AG10803 (cell line): ENCODE measurements at places on chromosomes 4 and X.

- no peak for DNase-seq
These were observed 2185.1 kb upstream of the TENM3 start for GRCh38 chr4:180057891-180058671.

DNA sequence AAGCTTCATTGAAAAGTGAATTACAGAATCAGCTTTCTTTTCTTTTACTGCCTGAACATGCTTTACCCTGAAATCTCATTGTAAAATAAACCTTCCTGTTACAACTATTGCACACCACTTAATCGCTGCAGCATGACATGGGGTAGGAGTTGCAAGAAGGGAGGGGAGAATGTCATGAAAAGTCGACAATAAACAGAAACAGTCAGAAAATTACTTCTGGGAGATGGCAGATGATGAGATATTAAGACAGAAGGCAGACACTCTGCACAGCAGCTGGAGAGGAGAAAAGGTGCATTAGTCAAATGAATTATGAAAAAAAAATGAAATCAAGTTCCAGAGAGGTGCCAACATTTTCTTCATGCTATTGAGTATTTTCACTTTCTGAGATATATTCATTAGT, 287.7 kb downstream of the PCDH7 start:
- DNase-seq: no peak

GRCh38 chrX:83819304-83819703, 41.6 kb upstream of the CYLC1 start:
- no peak for DNase-seq

DNA sequence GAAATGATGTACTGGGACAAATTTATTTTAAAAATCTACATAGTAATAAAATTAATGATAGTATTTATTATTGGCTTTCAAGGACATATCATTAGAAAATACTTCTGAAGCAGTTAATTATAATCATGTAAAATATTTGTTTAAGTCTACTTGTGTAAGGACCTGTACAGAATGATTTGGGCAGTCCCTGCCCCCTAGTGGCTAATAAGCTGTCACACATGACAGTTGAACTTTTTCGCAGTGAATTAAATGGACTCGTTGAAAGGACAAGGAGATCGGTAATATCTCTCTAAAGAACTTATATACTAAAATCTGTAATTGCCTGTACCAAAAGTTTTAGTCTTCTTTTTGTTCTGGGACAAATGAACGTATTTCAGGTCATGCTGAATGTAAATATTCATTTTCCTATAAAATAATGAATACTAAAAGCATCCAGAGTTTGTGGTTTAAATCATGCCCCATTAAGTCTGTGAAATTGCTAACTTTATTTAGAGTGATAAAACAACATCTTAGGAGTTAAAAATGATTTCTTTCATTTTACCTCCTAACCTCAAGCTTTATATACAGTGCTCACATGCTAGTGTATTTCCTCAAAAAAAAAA, 13.6 kb downstream of the EXOC1 start:
- peak; percentile 70 for DNase-seq

GRCh38 chr4:78057600-78058550, 752 bp downstream of the FRAS1 start:
- DNase-seq: peak; percentile 42

- DNase-seq: no peak
These were observed 289.2 kb downstream of the FBXW7 start for GRCh38 chr4:152246659-152247058.

- DNase-seq: peak; percentile 42
These were observed 52.2 kb upstream of the FAT1 start for GRCh38 chr4:186775902-186776301.

GRCh38 chr4:183984566-183984965, 79.5 kb downstream of the STOX2 start:
- no peak for DNase-seq

GRCh38 chrX:118560489-118560888, 64.9 kb downstream of the DOCK11 start:
- DNase-seq: no peak

- peak; percentile 72 for DNase-seq
These were observed 62.3 kb downstream of the AGTR2 start for GRCh38 chrX:116232833-116233232.

GRCh38 chrX:101419489-101419888, 11.5 kb downstream of the HNRNPH2 start:
- DNase-seq: no peak

- no peak for DNase-seq
These were observed 1477.0 kb downstream of the PCDH7 start for GRCh38 chr4:32196950-32197688.

GRCh38 chrX:39678914-39679313, 418.8 kb downstream of the BCOR start:
- DNase-seq: no peak

DNA sequence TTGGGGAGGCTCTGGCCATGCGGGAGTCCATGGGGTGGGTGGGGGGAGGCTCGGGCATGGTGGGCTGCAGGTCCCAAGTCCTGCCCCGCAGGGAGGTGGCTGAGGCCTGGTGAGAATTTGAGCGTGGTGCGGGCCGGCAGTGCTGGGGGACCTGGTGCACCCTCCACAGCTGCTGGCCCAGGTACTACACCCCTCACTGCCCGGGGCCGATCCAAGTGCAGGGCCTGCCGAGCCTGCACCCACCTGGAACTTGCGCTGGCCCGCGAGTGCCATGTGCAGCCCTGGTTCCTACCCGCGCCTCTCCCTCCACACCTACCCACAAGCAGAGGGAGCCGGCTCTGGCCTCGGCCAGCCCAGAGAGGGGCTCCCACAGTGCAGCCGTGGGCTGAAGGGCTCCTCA, 5.7 kb upstream of the SPANXN2 start:
- DNase-seq: no peak

- no peak for DNase-seq
These were observed 713.4 kb downstream of the PCDH18 start for GRCh38 chr4:136818811-136819330.

- DNase-seq: no peak
These were observed 59.0 kb upstream of the AGTR2 start for GRCh38 chrX:116111497-116111896.

DNA sequence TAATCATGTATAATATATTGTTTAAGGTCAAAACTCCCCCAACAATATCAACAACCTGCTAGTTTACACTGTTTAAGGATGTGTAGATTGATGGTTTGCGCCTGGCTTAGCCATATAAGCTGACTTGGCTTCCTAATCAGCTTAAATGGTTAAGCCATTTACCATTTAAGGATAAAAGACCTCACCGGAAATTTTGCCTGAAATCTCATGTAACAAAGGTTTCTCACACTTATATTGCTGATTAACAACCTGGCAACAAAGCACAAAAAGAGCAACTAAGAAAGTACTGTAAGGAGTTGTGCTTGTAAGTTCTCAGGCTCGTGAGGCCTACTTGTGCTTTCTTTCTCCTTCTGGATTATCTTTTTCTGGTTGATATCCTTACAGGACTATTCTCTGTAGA, 485.2 kb downstream of the GABRG1 start:
- no peak for DNase-seq

GRCh38 chr4:139458999-139459398, 5.1 kb downstream of the RAB33B start:
- DNase-seq: no peak

GRCh38 chr4:152700151-152700550, 20.4 kb upstream of the TMEM154 start:
- no peak for DNase-seq

GRCh38 chr4:89733946-89734345, 103.0 kb downstream of the SNCA start:
- DNase-seq: no peak

GRCh38 chrX:19879735-19880378, 7.5 kb downstream of the SH3KBP1 start:
- no peak for DNase-seq
